ENCODE measurements at places on chromosomes 5 and 9.

DNA sequence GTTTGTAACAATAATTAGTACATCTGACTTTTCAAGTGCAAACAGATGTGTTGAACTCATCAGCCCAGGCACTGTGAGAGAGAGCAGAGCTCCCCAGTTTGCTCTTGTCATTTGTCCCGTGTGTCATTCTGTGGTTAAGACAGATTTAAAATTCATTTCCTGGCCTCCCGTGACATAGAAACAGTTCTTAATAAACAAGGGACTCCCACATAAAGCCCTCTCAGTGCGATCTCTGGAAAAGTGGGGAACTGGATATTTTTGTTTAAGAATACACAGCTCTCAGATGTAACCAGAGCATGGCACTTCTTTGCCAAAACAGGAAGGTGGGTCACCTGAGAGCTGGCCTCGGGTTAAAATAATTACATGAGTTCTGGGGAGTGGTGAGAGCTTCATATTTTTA, 58.6 kb downstream of the PRKACG start:
- no peak for DNase-seq

- no peak for DNase-seq
Measured at GRCh38 chr5:111415053-111415452, 97.3 kb downstream of the STARD4 start.

DNA sequence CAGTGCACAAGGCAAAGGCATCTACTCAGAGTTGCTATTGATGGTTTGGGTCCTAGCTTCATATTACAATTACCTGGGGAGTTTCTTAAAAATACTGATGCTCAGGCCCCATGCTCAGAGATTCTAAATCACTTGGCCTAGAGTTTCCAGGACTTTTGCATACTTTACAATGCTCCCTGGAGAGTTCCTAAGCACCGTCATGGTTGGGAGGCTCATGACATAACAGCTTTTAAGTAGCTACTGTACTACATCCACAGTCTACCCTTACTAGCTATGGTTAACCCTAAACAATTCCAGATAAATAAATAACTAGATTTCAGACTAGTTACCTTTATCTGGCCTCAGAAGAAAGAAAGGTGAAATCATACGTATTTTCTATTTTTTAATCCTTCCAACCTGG, 414.4 kb downstream of the PDE4D start:
- DNase-seq: no peak

DNA sequence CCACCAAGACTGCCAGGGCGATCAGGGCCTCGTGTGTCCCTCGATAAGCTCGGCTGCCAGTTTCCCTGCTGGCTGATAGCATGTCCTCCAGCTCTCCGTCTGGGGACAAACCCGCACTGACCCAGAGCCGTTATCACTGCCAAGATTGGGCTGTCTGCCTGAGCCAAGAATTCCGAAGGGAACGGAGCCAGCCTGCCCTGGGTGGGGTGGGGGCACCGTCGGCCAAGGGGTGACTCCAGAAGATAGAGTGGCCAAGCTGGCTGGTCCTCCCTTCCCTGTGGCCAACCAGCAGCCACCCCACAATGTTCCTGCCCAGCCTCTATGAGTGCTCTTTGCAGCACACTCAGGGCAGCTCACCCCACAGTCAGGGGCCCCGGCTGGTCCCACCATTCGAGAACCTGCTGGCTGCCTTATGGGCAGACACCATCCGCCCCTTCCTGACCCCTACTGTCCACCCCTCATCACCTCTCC, 29.4 kb downstream of the HRH2 start:
- no peak for DNase-seq

- no peak for DNase-seq
Measured at GRCh38 chr5:168411871-168412270, 74.4 kb upstream of the RARS1 start.
